Stimulated activated CD4-positive, alpha-beta T cell treated with anti-CD3 and anti-CD28 coated beads, Interleukin-1b, Interleukin-23, amount 100 ng/mL, for 24 hours (primary cell): ENCODE measurements at places on chromosomes 12 and 14.

DNA sequence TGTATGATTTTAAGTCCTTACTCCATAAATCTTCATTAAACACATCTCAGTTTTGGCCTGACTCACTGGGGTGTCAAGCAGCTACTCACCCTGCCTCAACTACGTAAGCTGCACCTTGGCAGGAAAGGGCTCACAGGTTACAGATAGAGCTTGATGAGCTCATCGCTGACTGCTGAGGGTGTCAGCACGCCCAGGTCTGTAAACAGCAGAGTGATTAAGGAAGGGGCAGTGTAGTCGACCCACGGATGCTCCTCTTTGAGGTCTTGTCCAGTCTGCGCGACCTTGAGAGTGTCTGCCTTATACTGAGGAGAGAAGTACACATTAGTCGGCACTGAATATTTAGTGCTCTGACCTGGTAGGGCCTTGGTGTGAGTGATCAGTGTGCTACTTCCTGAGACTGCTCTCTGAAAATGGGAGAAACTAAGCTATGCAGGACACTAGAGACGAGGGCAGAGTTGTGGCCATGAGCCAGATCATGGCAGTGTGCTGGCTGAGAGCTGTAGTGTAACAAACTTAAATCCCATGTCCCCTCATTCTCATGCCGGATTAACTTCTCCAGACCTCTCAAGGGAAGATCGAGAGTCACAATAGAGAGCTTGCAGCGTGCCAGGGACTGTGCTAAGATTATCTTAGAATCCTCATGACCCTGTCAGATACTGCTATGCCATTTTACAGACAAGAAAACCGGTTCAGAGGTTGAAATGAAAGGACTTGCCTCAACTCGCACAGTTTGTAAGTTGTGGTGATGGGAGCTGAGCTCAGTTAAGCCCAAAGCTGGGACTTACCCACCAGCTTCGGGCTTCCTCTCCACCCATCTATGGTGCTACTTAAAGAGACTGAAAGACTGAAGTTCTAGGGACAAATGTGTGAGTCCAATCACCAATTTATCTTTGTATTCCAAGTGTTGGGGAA is 11.6 kb downstream of the EIF2B1 start:
- DNase-seq: no peak

GRCh38 chr14:68807148-68807600 is 14.3 kb upstream of the ZFP36L1 start:
- no peak for DNase-seq

- no peak for DNase-seq
Observed at GRCh38 chr12:123115409-123116121, 35.3 kb downstream of the PITPNM2 start.

DNA sequence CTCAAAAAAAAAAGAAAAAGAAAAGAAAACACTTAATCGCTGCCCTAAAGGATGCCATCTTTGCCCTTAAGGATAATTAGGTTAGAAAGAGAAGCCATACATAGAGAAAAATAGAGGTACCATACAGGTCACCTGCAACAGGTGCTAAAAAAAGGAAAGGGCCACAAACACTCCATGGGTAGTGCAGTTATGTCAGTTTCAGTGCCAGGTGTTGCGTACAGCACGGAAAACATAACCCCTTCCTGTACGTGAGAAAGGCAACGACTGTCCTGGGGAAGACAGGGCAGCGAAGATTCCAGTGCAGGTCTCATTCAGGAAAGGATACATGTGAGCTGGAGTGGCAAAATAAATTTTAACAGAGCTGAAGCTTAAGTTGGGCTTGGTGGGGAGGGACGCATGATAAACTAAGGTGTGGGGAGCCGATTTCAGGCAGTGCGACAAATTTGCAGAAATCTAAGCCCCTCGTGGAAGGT is 553 bp upstream of the DAZAP2 start:
- DNase-seq: no peak

DNA sequence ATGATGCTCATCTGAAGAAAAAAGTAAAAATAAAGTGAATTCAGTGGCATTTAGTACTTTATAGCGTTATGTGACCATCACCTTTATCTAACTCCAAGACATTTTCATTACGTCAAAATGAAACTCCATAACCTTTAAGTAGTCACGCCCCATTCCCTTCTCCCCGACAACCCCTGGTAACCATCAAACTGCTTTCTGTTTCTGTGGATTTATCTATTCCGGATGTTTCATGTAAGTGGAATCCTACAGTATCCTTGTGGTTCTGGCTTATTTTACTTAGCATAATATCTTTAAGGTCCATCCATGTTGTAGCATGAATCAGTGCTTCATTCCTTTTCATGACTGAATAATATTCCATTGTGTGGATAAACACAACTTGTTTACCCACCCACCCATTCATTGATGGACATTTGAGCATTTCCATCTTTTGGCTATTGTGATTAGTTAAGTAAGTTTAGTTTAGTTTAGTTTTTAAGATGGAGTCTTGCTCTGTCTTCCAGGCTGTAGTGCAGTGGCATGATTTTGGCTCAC is 18.5 kb upstream of the MAP1LC3B2 start:
- DNase-seq: no peak

DNA sequence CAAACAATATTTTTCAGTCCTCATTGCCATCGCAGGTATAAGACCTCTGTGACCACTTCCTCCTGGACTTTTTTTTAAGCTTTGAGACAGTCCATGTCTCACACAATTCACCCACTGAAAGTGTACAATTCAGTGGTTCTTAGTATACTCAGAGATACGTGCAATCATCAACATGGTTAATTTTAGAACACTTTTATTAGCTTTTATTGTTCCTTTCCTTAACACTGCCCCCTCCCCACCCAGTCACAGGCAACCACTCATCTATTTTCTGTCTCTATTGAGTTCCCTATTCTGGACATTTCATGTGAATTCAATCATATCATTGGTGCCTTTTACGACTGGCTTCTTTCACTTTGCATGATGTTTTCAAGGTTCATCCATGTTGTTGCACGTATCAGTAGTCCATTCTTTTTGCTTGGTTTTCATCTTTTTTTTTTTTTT is 16.2 kb downstream of the NCKAP5L start:
- no peak for DNase-seq

- DNase-seq: no peak
Observed at GRCh38 chr12:128810182-128811127, 13.3 kb downstream of the SLC15A4 start.

DNA sequence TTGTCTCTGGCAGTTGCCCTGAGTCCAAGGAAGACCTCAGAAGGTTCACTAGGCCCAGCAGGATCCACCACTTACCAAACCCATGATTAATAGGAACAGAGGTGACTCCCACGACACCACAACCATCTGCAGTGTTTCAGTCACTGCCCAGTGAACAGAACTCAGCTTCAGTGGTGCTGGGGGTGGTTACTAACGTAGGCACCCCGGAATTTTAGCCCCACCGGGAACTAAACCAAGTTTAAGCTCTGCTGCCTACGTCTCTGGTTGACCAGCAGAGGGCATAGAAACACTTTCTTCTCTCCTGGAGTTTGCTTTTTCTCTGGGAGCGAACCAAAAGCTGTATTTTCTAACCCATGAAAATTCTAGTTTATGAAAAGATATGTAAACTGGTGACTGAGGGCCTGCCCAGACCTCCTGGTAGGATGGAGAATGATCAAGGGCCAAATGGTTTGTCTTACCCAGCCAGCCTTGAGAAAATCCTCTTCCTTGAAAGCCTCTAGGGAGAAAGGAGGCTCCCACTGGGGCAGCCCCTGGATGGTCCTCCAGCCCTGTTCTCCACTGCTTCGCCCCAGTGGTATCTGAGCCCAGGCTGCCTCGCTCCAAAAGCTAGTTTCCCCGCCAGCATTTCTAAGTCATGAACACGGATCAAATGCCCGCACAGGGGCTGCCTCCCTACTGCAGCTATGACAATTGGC is 379.8 kb downstream of the DPF3 start:
- DNase-seq: no peak

- DNase-seq: no peak
Observed at GRCh38 chr14:99597911-99598600, 6.0 kb downstream of the CCDC85C start.

DNA sequence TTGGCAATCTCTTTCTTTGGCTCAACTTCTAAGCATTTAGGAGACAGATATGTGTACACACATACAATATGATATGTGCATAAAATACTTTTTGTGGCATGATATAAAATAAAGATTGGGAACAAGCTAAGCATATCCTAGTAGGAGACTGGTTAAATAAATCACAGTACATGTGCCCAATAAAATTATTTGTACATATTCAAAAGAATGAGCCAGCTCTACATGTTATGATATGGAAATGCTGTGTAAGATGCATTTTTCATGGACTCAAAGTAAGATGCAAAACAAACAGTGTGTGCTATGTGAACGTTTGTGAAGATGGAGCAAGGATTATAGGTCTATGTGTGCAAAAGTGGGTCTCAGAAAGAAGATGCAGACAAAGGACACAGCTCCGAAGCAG is 311.4 kb downstream of the TMEM132D start:
- DNase-seq: no peak

- no peak for DNase-seq
Observed at GRCh38 chr14:102764220-102764671, 13.0 kb upstream of the TRAF3 start.

DNA sequence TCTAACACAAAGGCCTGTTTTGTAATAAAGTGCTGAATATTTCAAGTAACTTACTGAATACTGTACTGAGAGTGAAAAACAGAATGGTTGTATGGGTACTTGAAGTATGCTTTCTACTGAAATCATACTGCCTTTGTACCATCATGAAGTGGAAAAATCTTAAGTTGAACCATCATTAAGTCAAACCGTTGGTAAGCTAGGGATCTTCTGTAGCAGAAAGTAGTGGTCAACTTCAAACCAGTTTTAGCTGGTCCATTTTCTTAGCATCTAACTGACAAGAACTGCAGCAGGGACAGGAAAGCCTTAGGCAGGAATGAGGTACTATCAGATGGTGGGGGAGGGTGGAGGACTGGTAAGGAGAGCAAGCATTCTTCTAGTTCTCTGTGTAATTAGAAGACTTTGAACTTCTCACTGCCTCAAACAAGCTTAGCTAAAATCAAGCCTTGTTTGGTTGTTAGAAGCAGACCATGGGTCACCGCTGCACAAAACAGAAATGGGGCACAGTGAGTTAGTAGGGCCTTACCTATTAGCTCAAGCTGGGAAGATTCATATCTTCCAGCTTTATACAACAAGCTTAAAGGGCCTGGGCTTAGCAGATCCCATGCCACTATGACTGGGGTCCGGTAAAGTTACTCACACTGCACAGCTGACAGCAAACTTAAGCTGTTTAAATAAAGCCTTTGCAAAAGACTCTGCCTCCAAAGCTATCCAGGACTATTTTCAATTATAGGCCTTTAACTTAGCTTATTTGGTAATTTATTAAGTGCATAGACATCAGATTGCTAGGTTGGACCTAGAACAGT is 73.8 kb downstream of the ACADS start:
- no peak for DNase-seq

DNA sequence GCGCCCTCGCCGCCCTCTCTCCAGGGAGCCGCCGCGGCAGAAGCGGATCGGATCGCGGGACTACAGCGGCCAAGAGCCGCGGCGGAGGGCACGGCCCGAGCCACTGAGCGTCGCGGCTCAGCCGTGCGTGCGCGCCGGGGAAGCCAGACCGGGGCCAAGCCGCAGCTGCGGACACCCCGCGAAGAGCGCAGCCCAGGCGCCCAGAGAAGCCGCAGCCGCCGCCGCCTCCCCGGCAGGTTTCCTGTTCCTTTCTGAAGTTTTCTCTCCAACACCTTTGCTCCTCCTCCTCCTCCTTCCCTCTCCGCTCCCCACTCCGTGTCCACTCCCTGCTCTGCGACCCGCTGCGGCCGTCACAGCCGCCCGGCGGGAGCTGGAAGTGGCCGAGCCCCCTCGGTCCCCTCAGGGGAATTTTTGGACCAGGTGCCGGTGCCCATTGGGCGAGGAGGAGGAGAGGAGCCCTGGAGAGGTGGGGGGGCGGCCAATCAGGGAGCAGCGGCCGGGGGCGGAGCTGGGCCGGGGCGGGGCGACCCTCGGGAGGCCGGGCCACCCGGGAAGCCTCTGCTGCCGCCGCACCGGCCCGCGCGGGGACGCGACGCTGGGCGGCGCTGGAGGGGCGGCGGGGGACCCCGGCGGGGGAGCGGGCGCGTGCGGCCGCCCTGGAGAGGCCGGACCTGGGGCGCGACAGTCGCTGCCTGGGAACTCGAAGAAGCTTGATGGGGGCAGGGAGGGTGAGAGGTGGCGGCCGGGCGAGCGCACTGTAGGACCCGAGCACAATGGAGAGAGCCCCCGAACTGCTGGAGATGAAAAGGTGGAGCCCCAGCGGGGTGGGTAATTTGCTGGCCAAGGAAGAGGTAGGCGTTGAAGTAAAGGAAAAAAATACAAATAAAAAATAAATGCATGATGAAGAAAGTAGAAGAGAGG is at the start of gene ITPR2:
ITPR2 (minus strand) TSS at position 373 of the 921 bp plus-strand sequence. CDS start 413 bp downstream, outside the sequence.
- DNase-seq: peak; percentile 85

- no peak for DNase-seq
Observed at GRCh38 chr12:98736352-98737321, 91.5 kb downstream of the APAF1 start.

- DNase-seq: no peak
Observed at GRCh38 chr12:56220611-56221231, 1.0 kb downstream of the RNF41 start.

DNA sequence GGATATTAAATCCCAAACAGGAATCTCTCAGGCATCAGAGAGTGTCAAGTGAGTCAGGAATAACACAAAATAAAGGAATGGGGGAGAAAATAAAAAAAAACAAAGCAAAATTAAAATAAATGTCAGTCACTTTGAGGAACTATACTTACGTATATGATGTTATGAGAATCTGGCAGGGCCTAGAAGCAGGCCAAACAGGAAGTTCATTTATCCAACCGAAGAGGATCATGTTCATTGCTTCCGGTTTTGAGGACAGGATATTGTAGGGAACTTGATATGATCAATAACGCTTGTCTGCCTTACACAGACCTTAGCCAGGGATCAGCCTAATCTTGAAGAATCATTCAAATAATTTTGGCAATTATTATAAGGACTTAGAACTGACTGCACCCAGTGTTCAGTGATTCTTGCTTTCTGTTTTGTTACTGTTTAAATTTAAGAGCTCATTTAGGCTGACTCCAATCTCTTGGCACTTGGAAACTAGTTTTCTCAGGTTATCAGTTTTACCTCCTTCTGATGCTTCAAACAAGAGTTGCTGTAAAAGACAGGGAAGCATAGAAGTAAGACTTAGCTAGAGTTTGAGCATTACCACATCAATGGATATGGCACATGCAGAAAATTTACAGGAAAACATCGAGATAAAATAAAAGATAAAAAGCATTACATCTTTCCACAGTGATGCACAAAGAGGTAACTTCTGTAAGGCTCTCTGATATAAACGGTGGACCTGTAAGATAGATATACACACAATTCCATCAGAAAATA is 53.4 kb downstream of the ZFC3H1 start:
- no peak for DNase-seq

DNA sequence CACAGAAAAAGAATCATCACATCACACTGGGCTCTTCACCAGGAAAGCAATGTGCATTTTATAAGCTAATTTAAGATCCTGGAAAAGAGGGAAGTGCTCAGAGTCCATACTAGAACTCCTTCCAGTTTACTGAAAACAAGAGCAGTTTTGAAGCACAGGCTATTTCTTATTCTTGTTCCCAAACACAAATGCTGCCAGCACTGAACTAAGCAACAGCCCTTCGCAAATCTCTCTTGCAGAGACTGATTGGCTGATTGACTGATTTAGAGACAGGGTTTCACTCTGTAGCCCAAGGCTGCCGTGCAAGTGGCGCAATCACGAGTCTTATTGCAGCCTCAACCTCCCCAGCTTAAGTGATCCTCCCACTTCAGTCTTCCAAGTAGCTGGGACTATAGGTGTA is 44.8 kb downstream of the BCL2L14 start:
- no peak for DNase-seq
